ENCODE measurements at places on chromosomes 7 and 10. TPM values are rescaled to one million over a fixed set of nuclear protein-coding genes. Genes with fewer than 3 reads are reported as not detected.

Gene CYP2C19
- 0.14 TPM for total RNA-seq

Gene CCL24
- total RNA-seq, result not detected

Gene TUBB8
- total RNA-seq, result 2.5 TPM

Gene ITPRID1
- 0.18 TPM for total RNA-seq

Gene AVPI1
- 13.6 TPM for total RNA-seq

Gene WDFY4
- total RNA-seq, result not detected

Gene COBL
- 4.2 TPM for total RNA-seq

Gene BET1
- total RNA-seq, result 26.2 TPM

Gene MMRN2
- total RNA-seq, result 2.7 TPM

Gene CCDC3
- 0.73 TPM for total RNA-seq

Gene FRA10AC1
- 9.2 TPM for total RNA-seq

Gene PRSS37
- total RNA-seq, result not detected

Gene VWDE
- total RNA-seq, result 22.8 TPM

Gene TMEM229A
- 0.42 TPM for total RNA-seq

Gene ZNF425
- 4.6 TPM for total RNA-seq

Gene DPP6
- total RNA-seq, result 1.1 TPM

Gene ZNF727
- total RNA-seq, result not detected

Gene COL28A1
- 0.17 TPM for total RNA-seq

Gene ANKRD30A
- total RNA-seq, result not detected

Gene SEC61G
- total RNA-seq, result 233 TPM

Gene CYP2E1
- total RNA-seq, result 1.2 TPM

Gene ADRB1
- 0.24 TPM for total RNA-seq

Gene MYPN
- 0.04 TPM for total RNA-seq

Gene COPS6
- 51.8 TPM for total RNA-seq

Gene TCF7L2
- total RNA-seq, result 12.0 TPM

Gene PRKAR2B
- 22.9 TPM for total RNA-seq

Gene UCN3
- not detected for total RNA-seq

Gene CPEB3
- total RNA-seq, result 0.92 TPM

Gene OR2A1
- not detected for total RNA-seq

Gene LIPJ
- total RNA-seq, result not detected

Gene SMKR1
- not detected for total RNA-seq

Gene ARMH3
- total RNA-seq, result 4.5 TPM

Gene FEZF1
- 2.1 TPM for total RNA-seq

Gene OR6V1
- total RNA-seq, result not detected

Gene SLC26A5
- total RNA-seq, result not detected

Gene RSPH10B
- not detected for total RNA-seq

Gene CFAP46
- 0.70 TPM for total RNA-seq

Gene HTR5A
- not detected for total RNA-seq

Gene CDNF
- total RNA-seq, result 0.28 TPM

Gene CCDC6
- 22.0 TPM for total RNA-seq

Gene DNAJC2
- 35.6 TPM for total RNA-seq

Gene PLEKHS1
- total RNA-seq, result not detected

Gene AS3MT
- 10.7 TPM for total RNA-seq

All from H7 (cell line).